Prostate gland (tissue), 2 donors: ENCODE measurements at places on chromosomes 2 and 18. TPM values are rescaled to one million over a fixed set of nuclear protein-coding genes. Genes with fewer than 3 reads are reported as not detected.

Gene PLCD4
- 1.1 TPM for total RNA-seq

Gene ABCG8
- 0.57 TPM for total RNA-seq

Gene UGT1A10
- not detected for total RNA-seq

Gene CCDC74B
- total RNA-seq, result 21.7 TPM

GRCh38 chr2:65292461-65293011, 64.9 kb downstream of the ACTR2 start:
- DNase-seq, result no peak

DNA sequence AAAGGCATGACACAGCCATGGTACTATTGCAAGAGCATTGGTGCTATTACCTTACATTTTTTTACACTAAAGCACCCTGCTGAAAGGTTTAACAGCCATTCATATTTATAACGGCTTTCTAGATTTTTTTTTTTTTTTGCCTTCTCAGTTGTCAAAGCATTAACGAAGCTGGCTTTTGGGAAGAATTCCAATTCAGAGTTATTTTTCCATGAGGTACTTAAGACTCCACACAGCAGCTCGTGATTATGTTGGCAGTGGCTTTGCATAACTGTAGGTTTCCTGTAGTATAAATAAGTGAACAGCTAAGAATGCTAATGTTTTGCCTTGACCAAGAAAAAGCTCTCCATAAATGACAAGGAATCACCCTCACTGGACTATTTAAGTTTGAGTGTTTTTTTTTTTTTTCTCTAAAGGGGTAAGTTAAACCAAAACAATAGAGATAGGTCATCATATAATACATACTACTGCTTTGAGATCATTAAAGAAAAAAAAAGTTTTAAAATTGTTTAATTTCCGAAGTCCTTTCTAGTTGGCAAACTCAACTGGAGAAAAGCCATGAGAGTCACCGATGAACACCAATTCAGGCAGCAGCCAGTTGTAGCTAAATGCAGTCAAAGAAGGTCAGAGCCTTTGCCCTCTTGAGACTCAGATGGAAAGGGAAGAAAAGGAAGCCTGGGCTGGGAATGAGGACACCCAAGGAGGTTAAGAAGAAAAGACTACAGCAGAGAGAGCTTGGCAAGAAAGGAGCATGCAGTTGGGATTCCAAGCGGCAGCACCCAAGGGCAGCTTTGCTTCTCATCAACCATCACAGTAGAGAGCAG, 187.4 kb upstream of the NCKAP5 start:
- DNase-seq, result no peak

GRCh38 chr2:145070703-145071102, 550.8 kb upstream of the ZEB2 start:
- DNase-seq, result no peak

- DNase-seq, result no peak
Measured at GRCh38 chr18:46264255-46264654, 160.1 kb downstream of the HAUS1 start.

- no peak for DNase-seq
Measured at GRCh38 chr18:75679331-75679730, 251.8 kb upstream of the SMIM21 start.

GRCh38 chr2:96147593-96148201, 2.5 kb upstream of the DUSP2 start:
- no peak for DNase-seq

GRCh38 chr2:63048367-63049171, 2.1 kb upstream of the OTX1 start:
- no peak for DNase-seq

- no peak for DNase-seq
Measured at GRCh38 chr2:51791496-51791895, 759.6 kb upstream of the NRXN1 start.

- no peak for DNase-seq
Measured at GRCh38 chr18:34709104-34709503, 994 bp upstream of the DTNA start.

DNA sequence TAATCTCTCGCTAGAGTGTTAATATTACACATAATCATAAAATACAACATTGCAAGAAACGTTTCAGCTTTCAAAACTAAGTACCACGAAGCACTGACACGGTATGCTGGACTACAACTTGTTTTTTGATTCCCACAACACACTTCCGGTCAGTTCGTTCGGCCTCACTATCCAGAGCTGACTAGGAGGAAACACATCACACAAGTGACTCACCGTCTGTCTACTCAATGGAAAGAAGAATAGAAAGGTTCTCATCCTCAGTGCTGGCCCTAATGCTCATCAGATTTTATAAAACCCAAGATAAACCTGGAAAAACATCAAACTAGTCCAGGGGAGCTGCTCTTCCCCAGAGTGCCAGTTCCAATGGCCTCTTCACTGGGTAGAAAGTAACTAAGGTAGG, 42.9 kb downstream of the ZNF385B start:
- no peak for DNase-seq
